ENCODE measurements at places on chromosomes 7 and 10. TPM values are rescaled to one million over a fixed set of nuclear protein-coding genes. Genes with fewer than 3 reads are reported as not detected.
A peak's percentile ranks its signal among the peaks of the same experiment; 100 is the strongest.

- peak; percentile 41 for DNase-seq
These were observed 231.1 kb upstream of the ZNF32 start for GRCh38 chr10:43879742-43880141.

GRCh38 chr7:108328174-108328651 lies 128.0 kb downstream of the NRCAM start:
- DNase-seq = no peak

DNA sequence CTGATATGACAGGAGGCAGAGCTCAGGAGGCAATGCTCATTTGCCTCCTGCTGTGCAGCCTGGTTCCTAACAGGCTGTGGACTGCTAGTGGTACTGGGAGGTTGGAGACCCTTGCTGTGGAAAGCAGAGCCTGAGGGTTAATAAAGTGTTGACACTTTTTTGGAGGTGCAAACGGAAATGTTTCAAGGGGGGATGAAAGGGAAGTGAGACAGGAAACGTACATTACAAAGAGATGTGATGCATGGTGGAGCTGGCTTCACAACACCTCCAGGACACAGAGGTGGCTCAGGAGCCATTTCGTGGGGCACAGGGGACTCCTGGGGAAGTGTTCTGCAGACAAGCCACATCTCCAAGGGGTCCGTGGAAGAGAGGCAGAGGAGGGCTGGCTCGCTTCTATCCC lies 137.6 kb upstream of the SVIL start:
- DNase-seq = no peak

DNA sequence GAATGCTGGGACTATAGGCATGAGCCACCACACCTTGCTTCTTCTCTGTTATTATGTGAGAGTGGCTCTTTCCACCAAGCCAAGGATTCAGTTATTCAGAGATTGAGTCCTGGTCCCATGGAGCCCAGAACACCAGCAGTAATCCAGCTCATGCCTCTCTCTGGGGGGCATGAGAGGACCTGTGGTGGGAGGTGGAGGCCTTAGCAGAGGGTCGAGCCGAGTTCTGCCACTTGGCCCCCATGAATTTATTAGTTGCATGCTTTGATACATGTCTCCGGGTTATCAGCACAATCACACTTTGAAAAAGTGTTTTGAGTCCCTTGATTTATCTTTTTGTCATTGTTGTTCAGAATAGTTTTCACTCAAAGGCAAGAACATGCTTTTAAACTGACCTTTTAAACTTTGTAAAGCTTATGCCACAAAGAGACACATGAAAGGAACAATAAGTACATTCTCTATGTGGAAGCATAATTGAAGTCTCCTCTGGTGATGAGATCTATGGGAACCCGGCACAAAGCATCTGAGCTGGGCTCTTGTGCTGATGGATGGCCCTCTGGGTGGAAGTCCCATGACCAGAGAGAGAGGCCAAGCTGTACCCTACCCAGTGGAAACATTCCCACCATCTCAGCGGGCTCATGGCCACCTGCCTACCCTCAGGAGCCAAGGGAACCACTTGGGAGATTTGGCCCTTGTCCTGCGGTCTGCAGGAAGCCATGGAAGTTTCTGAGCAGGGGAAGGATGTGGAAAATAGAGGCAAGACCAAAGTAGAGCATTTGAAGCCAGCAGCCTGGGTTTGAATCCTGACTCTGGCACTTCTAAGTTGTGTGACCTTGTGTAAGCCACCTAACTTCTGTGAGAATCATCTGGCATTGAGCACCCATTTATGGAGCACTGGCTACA lies 53.9 kb downstream of the MINDY4 start:
- no peak for DNase-seq

The NKX1-2 gene
- total RNA-seq = not detected

The WEE2 gene
- total RNA-seq = not detected

The FAM131B gene
- total RNA-seq = 2.6 TPM

The IDE gene
- total RNA-seq = 34.8 TPM
